CD4-positive, alpha-beta T cell treated with Interleukin-4 for 1 hour (primary cell): ENCODE measurements at places on chromosomes 2 and 18.
A peak's percentile ranks its signal among the peaks of the same experiment; 100 is the strongest.

DNA sequence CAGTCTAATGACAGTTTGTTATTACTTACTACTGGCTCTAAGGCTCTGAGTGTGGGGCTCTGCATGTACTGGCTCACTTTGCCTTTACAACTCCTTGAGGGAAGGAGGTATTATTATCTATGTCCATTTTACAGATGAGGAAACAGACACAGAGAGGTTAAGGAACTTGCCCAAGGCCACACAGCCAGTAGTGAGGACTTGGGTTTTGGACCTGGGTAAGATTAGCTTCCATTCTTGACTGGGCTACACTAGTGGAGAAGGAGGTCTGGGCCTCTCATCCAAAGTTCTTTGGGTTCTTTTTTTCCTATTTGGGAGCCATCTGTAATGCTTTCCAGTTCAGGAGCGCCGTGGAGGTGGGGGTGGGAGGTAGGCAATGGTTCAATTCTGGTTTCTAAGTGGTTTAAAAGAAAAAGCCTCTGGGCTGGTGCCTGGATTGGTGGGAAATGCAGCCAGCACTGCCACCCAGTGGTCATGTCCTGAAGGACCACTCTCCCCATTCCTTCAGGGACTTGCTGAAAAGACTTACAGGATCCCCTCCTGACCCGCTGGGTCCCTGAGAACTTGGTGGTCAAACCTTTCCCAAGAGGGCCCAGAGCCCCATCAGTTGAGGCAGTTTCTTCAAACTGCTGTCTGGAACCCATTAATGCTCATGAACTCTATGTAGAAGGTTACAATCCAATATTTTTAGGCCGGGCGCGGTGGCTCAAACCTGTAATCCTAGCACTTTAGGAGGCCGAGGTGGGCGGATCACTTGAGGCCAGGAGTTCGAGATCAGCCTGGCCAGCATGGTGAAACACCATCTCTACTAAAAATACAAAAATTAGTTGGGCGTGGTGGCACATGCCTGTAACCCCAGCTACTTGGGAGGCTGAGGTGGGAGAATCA is 38.6 kb upstream of the NOTO start:
- DNase-seq: peak; percentile 66

DNA sequence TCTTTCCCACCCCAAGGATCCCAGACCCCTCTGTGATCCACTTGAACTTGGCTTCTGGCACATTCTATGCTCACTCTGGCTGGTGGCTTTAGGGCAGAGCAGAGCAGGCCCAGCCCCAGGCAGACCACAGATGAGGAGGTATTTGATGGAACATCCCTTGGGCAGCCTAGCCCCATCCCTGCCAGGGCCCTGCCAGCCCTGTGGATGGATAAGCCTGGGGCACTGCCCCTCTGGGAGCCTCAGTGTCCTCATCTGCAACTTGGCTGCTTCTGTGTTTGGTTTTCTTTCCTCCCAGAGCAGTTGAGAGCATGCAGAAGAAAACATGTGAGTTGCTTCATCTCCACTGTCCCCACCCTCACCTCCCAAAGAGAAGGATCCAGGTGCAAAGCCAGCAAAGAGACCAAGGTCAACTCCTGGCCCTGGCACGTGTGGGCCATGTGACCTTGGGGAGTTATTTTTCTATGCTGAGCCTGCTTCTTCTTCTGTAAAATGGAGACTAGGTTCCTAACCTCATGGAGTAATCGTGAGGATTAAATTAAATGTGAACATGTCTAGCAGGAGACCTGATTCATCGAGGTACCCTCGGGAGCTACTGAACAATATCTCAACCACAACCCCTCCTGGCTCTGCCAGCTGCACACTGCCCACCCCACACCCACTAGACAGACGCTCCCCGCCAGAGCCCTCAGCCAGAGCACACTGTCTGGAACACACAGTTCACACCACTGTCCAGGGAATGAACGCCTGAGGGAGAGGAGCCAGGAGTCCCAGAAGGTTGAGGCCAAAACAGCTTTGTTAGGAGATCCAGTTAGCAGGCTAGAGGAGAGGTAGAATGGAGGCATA is 14.6 kb upstream of the TNS1 start:
- no peak for DNase-seq

- DNase-seq: no peak
These were observed 804.4 kb upstream of the RAB6C start for GRCh38 chr2:129175051-129175450.

- no peak for DNase-seq
These were observed 232.9 kb downstream of the HDAC4 start for GRCh38 chr2:239167766-239168444.

DNA sequence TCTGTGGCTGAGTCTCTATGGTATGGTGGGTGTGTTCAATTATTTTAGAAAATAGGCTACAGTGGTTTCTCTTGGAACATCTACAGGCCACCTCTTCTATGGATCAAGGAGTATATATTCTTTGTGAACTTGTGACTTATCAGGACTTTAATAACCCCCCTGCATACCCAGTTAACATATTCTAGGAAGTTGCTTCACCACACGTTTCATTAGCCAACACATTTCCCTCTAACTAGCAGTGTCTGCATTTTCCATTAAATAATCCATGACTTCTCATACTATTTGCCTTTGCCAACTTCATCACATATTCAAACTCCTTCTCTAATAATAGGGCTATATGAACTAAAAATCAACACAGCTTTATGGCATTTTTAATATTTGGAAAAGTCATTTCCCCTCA is 187.6 kb upstream of the ARL4C start:
- no peak for DNase-seq

DNA sequence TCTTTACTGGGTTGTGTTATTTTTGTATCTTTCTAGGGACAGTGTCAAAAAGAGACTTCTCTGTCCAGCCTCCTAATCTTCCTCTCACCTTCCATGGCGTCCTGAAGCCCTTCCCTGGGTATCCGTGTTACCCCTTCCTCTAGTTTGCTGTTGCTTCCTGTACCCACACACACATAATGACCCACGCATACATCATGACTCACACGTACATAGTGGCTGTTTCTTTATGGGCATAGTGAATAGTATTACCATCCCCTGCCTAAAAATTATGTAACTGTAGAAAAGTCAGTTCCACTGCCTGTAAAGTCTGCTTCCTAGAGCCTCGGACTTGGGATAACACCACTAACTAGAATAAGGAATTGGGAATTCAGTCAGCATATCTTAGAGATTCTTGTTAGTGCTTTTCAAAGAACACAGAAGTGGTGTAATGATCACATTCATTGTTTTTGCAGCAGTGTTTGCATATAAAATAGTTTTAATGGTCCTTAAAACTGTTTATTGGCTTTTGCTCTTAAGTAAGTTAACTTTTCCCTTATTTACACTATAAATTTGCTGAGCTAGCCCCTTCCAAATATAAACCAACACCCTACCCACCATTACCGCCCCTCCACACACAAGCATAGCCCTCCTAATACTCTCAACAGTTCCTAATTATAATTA is 308.4 kb upstream of the RAB12 start:
- DNase-seq: no peak

DNA sequence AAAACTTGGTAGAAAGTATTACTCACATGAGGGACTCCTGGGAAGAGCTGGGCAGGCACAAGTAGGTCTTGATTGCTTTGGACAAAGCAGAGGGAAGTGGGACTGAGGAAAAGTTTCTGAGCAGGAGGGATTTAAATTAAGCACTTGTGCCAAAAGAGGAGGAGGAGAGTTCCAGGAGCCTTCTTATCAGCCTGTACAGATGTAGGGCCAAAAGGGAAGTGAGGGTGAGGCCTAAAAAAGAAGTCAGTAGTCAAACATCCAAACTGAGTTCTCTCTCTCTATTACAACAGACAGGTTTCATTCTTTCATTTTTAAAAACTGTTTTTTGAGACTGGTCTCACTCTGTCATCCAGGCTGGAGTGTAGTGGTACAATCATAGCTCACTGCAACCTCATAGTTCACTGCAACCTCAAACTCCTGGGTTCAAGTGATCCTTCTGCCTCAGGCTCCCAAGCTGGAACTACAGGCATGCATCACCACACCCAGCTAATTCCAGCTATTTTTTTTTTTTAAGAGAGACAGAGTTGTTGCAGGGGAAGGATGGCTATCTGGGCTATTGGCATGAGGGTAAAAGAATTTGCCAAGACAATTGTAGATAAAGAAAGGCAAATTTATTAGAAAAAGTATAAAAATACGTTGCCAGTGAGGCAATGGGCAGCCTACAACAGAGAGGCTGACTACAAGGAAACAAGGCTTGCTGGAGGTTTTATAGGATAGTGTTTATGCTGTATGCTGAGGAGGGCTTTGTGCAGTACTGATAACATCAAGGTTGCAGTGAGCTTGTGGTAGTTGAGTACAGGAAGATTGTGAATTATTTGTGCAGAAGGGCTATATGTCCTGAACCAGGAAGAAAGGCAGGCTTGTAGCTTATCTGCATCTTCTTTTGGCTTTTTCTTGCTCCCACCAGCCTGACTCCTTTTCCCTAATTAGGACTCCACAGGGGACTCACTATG is 29.0 kb downstream of the CFAP210 start:
- DNase-seq: no peak

- DNase-seq: no peak
These were observed 109.8 kb downstream of the UPP2 start for GRCh38 chr2:158211502-158211901.

DNA sequence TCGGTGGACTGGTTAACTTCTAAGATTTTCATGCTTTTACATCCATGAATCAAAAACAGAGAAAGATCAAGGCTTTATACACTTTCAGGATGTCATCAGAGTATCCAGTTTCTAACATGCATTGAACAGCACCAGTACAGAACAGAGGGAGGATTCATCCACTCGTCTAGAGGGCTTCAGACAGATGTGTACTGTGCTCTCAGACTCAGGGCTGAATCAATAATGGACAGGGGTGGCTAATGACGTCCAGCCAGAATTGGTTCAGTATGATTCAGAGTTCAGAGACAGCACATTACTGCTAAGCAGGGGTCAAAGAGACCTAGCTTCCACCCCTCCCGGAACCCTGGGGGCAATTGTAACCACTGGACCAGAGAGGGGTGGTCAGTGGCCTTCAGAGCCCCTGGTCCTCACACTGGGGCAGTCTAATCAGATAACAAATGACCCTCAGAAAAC is 37.3 kb downstream of the RNU4ATAC start:
- DNase-seq: no peak

- DNase-seq: peak; percentile 44
These were observed 62.2 kb downstream of the ADNP2 start for GRCh38 chr18:80171054-80171872.

- DNase-seq: peak; percentile 85
These were observed 70.0 kb downstream of the MBP start for GRCh38 chr18:77062518-77063003.

- DNase-seq: no peak
These were observed 123.8 kb downstream of the BCL11A start for GRCh38 chr2:60429681-60430080.

DNA sequence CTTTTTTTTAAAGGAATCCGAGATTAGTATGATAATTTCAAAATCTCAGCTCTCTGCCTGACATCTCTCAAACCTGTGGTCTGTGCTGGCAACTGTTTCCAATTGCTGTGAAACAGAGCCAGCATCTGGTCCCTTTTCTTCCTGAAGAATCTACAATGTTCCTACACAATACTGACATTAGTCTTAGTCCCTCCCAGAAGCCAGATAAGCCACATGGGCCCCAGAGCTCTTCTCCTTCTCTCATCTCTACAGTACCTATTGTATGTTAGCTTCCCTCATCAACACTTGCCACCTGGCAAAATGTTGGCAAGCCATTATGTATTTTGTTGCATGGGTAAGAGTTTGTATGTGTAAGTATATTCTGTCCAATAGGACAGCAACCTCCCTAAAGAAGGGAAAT is 62.9 kb upstream of the CDKL4 start:
- DNase-seq: no peak

DNA sequence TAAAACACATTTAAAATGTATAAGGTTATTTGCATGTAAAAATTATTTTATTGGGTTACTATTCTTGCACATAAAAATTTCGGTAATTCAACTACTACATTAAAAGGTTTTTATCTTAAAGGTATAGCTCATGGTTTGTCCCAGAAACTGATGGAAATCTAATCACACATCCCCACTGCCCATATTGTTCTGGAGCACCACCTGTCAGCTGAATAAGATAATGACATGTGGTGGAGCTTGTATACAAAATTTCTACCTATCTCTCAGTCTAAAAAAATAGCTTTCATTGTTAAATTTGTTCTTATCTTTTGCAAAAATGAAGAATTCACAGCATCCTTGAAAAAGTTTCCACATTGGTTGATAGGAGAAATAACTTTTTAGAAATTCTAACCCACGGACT is 18.3 kb downstream of the ERBB4 start:
- no peak for DNase-seq

DNA sequence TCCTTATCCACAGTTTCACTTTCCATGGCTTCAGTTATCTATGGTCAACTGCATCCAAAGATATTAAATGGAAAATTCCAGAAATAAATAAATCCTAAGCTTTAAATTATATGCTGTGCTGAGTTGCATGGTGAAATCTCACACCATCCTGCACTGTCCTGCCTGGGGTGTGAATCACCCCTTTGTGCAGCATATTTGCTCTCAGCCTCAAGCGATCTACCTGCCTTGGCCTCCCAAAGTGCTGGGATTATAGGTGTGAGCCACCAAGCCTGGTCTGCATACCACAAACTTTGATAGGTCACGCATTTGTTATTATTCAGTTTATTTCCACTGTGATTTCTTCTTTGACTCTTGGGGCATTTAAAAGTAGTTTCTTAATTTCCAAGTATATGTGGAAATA is 117.2 kb downstream of the SPIRE1 start:
- DNase-seq: no peak

DNA sequence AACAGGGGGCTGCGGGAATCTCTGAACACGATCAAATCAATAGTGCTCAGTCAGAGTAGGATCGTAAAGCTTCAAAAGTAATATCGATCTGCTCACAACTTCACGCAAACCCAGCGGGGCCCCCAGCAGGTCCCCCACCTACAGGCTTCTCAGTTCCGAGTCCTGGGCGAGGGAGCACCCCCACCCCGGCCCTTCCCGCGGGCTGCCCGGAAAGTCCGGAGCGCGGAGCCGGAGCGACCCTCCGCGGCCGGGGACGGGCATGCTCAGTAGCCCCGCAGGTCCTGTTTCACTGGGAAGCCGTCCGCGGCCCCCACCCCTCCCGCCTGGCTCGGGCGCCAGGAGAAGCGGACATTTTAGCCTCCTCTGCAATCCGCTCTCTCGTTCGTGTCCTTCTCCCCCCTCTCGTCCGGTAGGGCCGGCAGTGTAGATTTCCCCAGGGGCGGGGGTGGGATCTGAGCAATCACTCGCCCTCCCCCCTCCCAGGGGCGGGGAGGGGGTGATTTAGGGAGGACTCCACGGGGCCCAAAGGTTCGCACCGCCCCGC is 3.3 kb upstream of the SPRED2 start:
- peak; percentile 36 for DNase-seq
